ENCODE measurements at places on chromosomes 1 and 21.

DNA sequence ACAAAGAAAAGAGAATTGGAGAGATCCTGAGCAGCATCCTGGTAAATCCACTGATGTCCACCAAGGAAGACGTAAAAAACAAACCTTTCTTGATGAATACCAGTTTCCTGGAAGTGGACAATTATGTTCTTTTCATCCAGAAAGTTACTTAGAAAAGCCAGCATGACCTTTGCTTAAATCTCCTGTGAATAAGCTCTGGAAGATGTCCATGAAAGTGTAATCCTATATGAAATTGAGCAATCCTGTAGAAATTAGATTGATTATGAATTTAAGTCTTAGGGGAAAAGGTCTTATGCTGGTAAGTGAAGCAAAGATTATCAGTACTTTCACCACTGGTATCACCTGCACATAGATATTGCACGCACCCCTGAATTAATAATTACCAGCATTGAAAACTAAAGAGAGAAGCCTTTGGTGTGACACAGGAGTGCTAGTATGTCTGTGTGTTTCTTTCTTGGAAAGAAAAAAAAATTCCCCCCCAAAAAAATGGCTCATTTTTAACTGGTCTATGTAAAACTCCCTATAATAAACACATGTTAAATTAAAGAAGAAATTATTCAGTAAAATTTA lies 164.5 kb upstream of the LHX8 start:
- DNase-seq: no peak

DNA sequence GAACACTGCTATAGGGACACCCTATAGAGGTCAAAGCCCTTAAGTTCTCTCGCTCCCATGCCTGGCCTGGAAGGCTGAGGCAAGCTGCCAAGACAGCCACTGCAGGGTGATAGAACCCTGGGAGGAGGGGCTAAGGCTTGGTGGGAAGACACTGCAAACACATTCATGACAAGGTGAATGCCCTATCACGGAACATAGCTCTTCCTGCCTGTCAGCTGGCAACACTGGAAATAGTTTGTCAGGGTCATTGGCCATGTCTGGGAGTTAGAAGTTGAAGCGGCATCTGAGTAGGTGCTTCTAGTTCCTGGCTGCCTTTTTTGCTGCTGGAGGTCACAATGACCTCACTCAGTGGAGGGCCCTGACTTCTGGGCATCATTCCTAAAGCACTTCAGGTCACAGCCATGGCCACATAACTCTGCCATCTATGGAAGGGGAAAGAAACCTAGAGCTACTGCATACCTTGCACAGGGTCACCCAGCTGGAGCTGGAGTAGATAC lies 4.2 kb downstream of the FABP3 start:
- DNase-seq: no peak

DNA sequence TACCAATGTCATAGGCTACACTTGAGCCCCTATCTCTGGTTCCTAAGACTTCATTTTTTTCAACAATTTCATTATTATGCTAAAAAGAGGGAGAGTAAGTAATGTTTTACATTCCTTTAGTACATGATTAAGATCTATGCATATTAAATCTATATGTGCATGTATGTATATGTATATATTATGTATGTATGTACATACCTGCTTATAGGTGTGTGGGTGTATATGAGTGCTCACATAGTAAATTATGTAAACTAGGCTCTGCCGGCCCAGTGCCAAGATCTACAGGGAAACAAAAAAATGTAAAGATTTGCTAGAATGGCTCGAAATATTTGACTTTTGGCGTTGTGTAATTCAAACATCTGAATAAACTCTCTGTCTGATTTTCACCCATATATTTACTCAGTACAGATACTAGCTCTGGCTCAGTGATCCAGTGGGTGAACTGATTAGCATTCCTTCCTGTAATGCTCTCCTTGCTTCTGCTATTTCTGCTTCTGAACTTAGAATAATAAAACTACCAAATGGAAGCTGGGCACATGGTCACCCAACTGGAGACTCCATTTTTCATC lies 113.1 kb upstream of the FGGY start:
- DNase-seq: no peak

GRCh38 chr21:18545908-18546307 lies 142.3 kb upstream of the TMPRSS15 start:
- no peak for DNase-seq

DNA sequence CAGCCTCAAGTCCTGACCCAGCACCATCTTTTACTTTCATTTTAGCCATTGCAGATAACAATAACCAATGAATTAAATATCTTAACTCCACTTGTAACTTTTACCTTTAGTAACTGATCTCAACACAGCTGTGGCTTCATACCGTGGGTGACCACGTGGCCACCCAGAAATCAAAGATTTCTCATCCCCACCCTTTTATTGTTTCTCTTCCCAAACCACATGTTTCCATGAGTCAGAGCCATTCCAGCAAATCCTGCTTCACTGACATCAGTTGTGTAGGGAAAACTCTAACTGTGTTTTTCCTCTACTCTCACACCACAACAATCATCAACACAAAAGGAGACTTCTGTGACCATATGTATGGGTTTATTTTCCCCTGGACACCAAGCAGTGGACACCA lies 25.1 kb upstream of the BRDT start:
- no peak for DNase-seq

GRCh38 chr1:2384130-2384860 lies 7.1 kb downstream of the MORN1 start:
- no peak for DNase-seq

DNA sequence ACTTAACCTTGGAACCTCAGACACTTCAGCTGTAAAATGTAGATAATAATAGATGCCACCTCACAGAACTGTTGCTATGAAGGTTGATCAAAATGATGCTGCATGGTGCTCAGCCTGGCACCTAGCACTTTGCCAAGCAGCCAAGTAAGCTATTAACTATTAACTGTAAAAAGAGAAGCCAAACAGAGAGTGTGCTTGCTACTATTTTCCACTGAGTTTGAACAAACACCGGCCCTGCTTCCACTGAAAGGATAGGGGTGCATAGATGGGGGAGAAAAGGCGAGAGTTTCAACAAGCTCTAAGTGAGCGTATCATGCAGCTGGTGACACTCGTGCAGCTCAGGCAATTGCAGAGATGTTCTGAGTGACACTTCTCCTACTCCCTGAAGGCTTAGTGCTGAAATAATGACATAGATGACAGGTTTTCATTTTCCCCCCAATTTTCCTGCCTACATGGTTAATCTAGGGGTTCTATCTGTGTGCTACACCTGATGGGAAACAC lies 78.2 kb downstream of the GPR88 start:
- no peak for DNase-seq

GRCh38 chr1:1536019-1536937 lies 4.1 kb downstream of the TMEM240 start:
- DNase-seq: no peak

- no peak for DNase-seq
Measured at GRCh38 chr1:57599236-57599994, 175.6 kb upstream of the DAB1 start.

GRCh38 chr1:24657781-24658180 lies 14.7 kb downstream of the SRRM1 start:
- DNase-seq: no peak

- no peak for DNase-seq
Measured at GRCh38 chr1:33547576-33547975, 75.1 kb downstream of the ZSCAN20 start.

- no peak for DNase-seq
Measured at GRCh38 chr21:42473498-42474042, 22.5 kb downstream of the RSPH1 start.

GRCh38 chr1:202237052-202237451 lies 43.5 kb downstream of the LGR6 start:
- DNase-seq: no peak
